ENCODE measurements at places on chromosomes 1 and 21.

GRCh38 chr1:29290414-29290985 is 54.2 kb downstream of the PTPRU start:
- no peak for DNase-seq

- no peak for DNase-seq
Measured at GRCh38 chr1:80392529-80392928, 1386.0 kb upstream of the ADGRL4 start.

GRCh38 chr21:39350094-39351005 is 1.5 kb upstream of the HMGN1 start:
- DNase-seq: no peak

GRCh38 chr1:109478806-109479205 is 4.9 kb upstream of the ATXN7L2 start:
- DNase-seq: no peak

DNA sequence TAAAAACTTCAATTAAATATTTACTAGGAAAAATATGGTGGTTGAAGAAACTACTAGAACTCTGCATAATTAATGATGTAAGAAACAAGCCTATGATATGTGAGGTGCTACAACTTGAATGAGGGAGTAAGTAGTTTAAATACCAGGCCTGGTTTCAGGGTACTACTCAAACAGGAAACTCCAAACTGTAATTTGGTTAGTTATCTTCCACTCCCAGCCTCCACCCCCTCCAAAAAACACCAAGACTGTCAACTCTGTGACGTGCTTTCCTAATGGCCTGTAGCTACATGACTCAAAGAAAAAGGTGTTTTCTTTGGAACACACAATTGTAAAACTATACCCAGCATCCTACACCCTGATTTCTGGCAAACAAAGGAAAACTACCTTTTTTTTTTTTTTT is 55.9 kb upstream of the RCC1 start:
- DNase-seq: no peak

- DNase-seq: no peak
Measured at GRCh38 chr1:54010415-54011117, 7.4 kb downstream of the LDLRAD1 start.

DNA sequence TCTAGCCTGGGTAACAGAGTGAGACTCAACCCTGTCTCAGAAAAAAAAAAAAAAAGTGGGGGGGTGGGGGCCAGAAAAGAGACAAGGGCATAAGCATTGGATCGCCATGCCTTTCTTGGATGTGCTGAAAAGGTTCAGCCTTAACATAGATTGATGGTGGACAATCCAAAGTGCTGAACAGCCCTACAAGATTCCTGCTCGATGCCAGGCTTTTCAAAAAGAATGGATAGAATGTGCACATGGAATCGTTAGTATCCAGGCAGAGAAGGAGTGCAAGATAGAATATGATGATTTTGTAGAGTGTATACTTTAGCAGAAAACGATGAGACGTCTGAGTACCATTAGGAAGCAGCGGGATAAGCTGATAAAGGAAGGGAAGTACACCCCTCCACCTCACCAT is 10.9 kb upstream of the COA7 start:
- DNase-seq: no peak

- no peak for DNase-seq
Measured at GRCh38 chr1:230706887-230707731, 6.8 kb downstream of the AGT start.

GRCh38 chr1:3405974-3406867 is 48.2 kb upstream of the ARHGEF16 start:
- DNase-seq: no peak

DNA sequence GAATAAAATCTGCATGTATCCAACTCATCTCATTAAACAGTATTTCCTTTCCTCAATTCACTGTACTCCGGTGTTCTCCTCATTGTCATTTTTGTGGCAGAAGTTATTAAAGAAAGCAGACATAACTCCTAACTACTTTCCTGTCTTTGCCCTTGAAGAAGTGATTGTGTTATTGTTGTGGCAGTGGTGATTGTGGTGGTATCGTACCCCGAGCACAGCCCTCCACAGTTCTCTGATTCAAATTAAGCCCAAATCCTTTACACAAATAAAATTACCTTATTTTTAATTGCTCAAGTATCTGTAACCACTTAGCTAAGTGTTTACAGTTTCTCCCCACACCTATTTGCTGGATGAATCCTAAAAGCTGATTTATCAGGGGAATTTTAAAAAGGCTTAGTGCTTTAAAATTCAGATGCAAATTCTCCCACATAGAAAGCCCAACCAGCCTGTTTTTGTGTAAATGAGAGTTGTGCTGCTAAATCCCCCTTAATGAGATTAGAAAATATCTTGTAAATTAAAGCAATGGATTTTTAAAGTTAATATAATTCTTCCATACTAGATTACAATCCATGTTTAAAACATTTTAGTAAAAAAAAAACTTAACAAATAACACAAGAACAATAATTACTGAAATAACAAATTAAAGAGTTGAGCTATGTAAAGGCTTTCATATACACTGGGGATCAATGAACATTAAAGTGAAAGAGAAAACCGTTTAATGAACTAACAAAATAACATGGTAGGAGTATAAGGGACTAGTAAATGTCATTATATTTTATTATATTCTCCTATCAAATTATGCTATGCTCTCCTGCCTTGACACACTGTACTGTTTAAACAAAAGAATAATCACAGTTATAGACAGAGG is 259.0 kb downstream of the NEGR1 start:
- DNase-seq: no peak

- DNase-seq: no peak
Measured at GRCh38 chr1:41474490-41475271, 9.8 kb downstream of the EDN2 start.

- no peak for DNase-seq
Measured at GRCh38 chr1:28247612-28248272, 11.6 kb upstream of the SESN2 start.

DNA sequence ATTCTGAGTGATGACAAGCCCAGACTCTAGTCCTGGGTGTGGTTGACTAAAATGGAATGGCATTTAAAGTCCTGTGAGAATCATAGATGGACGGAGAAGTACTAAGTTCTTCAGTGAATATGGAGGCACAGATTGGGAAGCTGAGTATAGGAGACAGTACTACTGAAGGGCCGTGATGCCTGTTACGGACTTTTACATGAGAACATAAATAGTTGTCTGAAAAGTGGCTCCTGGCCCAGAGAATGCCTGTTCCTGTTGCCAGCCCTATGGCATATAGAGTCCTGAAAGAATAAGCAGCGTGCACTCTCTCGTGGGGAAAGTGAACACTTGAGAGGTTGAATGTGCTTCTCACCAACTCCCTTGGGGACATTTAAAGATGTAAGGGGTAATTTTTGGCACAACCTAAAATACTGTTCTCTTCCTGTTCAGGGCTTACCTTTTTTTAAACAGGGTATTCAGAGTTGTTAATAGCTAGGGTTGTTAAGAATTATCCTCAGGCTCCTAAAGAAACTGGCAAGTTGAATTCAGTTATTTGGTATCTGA is 20.4 kb downstream of the CCT8 start:
- no peak for DNase-seq

- no peak for DNase-seq
Measured at GRCh38 chr1:183898001-183898396, 93.1 kb downstream of the RGL1 start.

DNA sequence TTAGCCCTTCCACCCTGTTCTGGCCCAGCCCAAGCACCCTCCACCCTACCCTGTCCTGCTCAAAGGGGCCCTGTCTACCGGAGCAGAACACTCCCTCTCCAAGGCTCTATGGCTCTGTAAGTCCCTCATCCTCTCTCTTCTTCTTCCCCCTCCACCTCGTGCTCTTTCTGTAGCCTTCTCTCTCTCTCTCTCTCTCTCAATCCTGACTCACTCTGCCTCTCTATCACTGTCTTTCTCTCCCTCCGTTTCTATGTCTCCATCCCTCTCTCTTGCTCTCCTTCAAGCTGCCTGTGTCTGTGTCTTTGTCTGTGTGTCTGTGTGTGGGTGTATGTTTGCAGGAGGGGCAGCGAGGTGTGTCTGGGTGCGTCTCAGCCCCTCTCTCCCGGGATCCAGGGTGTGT is 1.3 kb upstream of the ZNF678 start:
- no peak for DNase-seq

DNA sequence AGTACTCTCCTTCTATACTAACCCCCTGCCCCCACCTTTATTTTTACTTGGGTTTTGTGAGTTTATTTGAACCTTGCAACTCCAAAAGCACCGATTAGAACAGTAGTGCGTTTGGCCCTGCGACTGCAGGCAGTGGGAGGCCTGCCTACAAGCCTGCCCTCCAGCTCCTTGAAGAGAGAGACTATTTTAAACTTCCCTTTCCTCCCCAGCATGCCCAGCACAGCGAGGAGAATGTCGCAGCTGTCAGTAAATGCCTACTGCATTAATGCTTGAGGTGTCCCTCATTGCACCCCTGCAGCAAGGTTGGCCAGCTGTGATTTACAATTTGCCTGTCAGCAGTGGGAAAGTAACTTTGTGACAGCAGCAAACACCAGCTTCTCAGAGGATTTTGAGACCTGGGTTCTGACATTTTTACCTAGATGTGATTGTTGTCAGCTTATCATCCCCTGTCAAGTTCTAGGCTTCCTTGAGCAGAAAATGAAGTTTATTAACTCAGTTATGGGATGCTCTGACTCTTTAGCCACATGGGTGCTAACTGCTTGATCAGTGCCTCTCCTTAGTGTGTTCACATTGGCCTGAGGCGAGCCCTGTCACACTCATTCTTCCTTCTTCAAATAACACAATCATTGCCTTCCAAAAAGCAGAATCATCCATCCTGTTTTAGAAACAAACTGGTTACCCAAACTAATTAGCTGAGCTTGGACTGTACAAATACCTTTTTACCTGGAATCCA is 170.6 kb downstream of the PDE4B start:
- no peak for DNase-seq

GRCh38 chr1:169809370-169810095 is 14.8 kb upstream of the METTL18 start:
- DNase-seq: peak; percentile 4

GRCh38 chr1:229371624-229372023 is 28.8 kb upstream of the CCSAP start:
- DNase-seq: no peak
